ENCODE measurements at places on chromosomes 2 and 18. TPM values are rescaled to one million over a fixed set of nuclear protein-coding genes. Genes with fewer than 3 reads are reported as not detected.

GRCh38 chr2:239390546-239391285, 10.1 kb downstream of the HDAC4 start:
- ATAC-seq = no peak

DNA sequence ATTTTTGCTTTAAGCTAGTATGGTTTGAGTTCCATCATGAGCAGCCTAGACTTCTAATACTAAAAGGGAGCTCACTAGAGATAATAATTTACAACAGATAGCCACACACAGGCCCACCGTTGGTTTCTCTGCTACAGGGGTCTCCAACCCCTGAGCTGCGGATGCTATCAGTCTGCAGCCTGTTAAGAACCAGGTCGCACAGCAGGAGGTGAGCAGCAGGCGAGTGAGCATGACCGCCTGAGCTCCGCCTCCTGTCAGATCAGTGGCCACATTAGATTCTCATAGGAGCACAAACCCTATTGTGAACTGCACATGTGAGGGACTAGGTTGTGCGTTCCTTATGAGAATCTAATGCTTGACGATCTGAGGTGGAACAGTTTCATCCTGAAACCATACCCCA, 150.6 kb downstream of the HRH4 start:
- no peak for ATAC-seq

DNA sequence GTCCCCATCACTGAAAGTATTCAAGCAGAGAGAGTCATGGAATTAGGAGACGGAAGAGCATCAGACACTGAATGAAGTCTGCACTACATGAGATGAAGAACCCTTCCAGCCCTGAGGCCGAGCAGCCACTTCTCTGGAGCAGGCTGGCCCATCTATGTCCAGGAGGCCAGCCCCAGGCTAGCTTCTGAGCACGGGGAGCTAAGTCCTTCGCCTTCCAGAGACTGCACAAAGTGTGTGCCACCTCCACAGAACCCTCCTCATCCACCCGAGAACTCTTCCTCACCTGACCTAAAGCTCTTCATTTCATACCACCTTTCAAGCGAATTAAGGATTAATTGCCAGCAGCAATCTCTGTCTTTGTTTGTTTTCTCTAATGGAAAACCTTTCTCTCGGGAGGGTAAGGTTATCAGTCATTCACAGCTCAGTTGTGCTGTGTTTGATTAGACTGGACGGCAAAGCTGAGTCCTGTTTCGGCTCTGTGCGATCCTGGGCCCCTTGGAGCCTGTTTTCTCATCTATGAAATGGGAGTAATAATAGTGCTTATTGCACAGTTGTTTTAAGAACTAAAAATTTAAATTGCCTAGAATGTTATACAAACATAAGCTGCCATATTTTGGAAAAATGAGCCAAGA, 38.0 kb downstream of the SCTR start:
- no peak for ATAC-seq

- ATAC-seq = no peak
These were observed 248.0 kb upstream of the PXDN start for GRCh38 chr2:1992280-1992679.

GRCh38 chr2:46376586-46376985, 79.4 kb downstream of the EPAS1 start:
- no peak for ATAC-seq

GRCh38 chr2:48199070-48199469, 292.8 kb upstream of the FBXO11 start:
- ATAC-seq = no peak

Gene NYAP2
- 9.2 TPM for total RNA-seq

DNA sequence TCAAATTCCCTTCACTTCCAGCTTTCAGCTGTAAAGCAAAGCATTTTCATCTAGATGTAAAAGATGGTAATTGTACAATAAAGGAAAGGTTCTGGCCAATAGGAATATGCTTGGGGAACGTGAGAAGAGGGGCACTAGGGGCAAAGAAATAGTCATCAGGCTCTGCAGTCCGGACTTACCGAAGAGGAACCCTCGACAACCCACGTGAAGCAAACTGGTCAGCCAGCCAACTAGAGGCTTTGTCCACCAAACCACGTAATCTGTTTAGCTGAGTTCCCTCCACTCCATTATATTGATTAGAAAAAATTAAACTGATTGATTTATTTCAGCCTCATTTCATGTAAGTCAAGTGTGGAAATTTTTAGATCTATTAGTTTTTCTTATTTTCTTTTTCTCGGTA, 300.4 kb upstream of the FANCL start:
- ATAC-seq = no peak

DNA sequence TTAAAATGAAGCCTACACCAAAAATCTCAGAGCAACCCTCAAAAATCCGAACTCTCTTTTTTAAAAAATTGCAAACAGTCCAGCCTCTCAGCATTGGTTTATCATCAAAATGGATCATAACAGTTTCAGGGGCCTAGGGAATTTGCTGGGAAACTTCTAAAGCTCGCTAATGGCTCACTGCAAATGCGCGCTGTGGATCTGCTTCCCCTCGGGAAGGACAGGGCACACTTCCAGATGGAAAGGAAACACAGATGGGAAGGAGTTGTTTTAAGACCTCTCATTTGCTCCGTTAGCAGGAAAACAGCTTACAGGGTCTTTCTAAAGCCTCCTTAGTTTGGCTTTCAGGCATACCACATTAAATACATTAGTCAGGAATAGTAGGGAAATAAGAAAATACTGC, 27.2 kb downstream of the FECH start:
- ATAC-seq = no peak

DNA sequence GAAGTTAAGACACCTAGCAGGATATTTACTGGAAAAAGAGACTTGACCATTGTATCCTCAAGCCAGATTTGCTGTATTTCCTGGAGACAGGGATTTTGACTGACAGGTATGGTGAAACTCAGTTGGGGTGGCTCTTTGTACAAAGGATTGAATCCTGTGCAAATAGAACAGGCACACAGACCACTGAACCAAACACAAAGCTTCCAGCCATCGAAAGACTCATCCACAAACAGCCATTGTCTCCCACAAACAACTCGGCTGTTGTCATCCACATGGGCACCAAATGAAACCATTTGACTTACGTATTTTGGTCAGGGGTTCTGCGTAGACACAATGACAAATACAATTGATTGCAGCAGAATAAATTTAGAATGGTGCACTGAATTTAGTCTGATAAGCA, 15.9 kb downstream of the RNF152 start:
- peak; percentile 48 for ATAC-seq

Gene CFC1
- total RNA-seq = 99.9 TPM

Gene RAPGEF4
- total RNA-seq = 3.3 TPM

Data from motor neuron (in vitro differentiated cells).